PC-9 (cell line): ENCODE measurements at places on chromosomes 5 and 9. TPM values are rescaled to one million over a fixed set of nuclear protein-coding genes. Genes with fewer than 3 reads are reported as not detected.

GRCh38 chr9:10354591-10354990 lies 258.2 kb downstream of the PTPRD start:
- no peak for DNase-seq

- DNase-seq = no peak
Measured at GRCh38 chr5:33182986-33183385, 257.8 kb upstream of the TARS1 start.

DNA sequence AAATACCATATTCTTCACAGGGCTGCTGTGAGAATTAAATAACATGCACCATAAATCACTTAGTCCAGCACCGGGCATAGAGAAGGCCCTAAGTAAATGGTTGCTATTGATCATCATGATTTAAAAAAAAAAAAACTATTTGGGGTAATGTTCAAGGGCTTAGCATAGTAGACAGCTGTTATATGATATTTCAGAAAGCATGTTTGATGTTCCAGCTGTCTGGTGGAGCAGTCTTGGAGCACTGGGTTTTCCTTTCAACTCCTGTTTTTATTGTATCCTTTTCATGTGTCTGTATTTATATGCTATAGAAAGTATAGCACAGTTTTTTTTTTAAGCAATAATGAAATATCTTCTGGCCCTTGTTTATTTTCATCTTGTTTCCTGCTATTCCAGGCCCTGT lies 28.0 kb upstream of the TOMM5 start:
- no peak for DNase-seq

- no peak for DNase-seq
Measured at GRCh38 chr5:151414536-151414935, 32.9 kb upstream of the SLC36A1 start.

DNA sequence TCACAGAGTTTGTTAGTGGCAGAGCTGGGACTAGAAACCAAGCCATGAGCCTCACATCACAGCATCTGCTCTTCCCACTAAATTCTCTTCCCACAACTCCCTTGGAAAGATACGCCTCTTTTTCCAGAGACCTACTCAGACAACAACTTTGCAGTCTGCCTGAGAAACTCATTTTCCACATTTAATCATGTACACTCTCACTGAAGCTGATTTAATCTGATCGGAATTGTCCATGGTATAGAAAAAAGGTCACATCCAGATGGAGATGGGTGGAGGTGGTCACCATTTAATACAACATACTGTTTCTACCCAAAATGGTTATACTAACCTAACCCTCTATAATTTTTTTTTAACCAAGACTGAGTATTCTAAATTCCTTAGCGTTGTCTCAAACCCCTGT lies 366.2 kb downstream of the ENC1 start:
- no peak for DNase-seq

GRCh38 chr9:7549249-7549648 lies 250.3 kb downstream of the DMAC1 start:
- no peak for DNase-seq

DNA sequence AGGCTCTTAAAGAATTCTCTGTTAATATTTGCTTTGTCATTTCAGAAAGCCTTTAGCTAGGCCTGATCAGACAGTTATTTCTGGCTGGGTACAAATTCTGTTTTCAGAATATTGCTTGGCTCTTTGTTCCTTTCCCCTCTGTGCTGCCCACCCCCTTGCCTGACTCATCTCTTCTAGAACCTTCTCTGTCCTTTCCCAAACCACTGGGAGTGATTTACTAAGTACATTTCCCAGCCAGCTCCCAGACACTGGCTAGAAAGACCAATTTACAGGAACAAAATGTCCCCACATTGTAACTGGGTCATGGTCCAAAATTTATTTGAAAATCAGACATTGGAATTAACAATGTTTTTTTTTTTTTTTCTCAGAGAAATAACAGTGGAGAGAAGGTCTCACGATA lies 133.1 kb upstream of the MAP1B start:
- DNase-seq = no peak

GRCh38 chr5:143499480-143500114 lies 96.1 kb upstream of the NR3C1 start:
- DNase-seq = no peak

DNA sequence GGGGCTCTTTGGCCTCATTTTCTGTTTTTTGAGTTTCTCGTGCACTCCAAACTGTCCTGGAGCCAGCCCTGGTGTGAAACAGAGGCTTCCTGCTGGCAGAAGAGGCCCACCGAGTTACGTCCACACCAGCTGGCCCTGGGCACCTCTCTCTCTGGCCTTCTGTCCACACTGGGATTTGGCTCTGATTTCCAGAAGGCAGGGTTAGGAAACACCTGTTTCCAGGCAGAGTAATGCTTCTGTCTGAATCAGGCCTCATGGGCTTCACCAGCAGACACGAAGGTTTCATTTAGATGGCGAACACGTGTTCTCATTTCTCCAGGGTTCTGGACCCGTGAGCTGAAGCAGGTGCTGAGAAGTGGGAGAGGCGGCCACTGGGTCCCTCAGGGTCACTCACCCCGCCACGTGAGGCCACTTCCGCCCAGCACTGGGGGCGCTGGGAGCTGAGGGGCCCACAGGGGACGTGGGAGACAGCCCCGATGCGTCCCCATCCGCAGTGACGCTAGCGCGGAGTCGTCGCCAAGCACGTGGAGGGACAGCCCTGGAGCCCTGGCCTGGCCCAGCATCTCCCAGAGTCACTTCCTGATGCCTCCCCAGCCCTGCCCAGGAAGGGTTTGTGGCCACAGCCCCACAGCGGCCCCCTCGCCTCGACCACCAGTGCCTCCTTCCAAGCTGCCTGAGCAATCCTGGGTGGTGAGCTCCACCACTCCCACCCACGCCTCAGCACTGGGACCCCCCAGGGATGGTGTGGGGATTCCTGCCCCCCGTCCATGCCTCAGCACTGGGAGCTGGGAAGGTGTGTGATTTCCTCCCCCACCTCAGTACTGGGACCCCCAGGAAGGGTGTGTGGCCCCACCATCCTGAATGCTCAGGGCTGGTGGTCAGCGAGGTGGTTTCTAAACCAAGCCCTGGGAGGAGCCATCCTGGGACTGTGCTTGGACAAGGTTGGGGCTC lies 4.9 kb upstream of the LRRC14B start:
- DNase-seq = no peak

GRCh38 chr5:177361418-177362291 lies 3.9 kb downstream of the RGS14 start:
- DNase-seq = no peak

- DNase-seq = no peak
Measured at GRCh38 chr9:4746278-4747030, 5.5 kb upstream of the AK3 start.

- DNase-seq = no peak
Measured at GRCh38 chr5:156934450-156935211, 28.4 kb downstream of the TIMD4 start.

GRCh38 chr9:135419106-135419505 lies 60.5 kb upstream of the PPP1R26 start:
- DNase-seq = no peak

GRCh38 chr9:137163365-137163715 lies 6.5 kb downstream of the LRRC26 start:
- DNase-seq = no peak

DNA sequence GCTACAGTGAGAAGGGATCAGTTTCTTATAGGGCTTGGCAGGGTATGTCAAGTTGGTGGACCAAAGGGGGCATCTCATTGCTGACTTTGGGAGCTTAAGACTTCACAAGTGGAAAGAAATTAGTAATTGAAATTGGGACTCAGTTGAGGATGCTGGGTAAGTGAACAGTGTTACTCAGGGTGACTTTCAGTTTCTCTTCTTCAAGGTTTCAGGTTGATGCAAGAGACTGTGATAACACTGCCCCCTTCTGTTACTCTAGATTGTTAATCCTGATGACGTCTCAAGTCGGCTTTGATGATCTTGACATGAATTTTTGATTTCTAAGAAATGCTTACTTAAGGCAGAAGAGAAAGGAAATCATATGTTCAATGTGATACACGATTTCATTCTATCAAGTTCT lies 21.3 kb downstream of the KCTD16 start:
- no peak for DNase-seq

DNA sequence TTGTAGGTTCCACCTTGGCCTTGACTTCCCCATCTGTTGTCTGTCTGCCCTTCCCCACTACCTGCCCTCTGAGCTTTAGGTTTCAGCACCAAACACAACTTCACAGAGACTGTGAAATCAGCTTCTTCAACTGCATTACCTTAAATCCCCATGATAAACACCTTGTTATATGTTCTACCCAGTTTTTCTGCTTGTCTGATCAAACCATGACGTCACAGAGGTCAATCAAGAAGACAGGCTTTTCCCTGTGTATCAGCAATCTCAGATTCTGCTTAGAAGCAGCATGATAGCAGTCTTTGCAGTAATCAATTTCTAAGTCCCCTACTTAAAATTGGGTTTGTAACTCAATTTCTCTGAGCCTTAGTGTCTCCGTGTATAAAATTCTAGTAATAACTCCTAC lies 175.0 kb downstream of the PLK2 start:
- no peak for DNase-seq

DNA sequence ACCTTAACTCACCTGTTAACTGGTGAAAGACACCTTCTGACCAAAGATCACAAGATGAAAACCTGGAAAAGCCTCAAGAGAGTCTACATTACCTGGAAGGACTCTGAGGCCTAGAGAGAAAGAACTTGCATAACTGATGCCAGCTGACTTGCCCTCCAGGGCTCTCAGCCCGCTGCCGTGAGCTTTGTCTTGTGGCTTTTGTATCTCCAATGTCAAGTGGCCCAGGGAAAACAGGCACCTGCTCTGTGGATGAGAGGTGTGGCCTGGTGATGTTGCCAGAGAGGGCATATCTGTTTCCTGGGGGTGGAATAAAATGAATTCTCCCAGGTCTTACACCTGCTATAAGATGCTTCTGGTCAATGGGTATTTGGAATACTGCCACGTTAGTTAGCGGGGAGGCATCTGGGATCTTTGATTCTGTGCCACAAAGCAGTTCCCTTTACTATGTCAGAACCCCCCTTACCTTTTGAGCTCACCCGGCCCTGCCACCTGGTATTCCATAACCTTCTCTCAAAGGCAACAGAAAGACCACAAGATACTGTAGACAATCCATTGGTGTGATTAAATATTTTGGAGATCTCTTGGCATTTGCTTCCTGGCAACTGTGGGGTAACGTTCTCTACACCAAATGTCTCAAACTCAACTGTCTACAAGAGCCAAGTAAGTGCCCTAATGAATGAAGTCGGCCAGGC lies 54.9 kb upstream of the N4BP3 start:
- DNase-seq = no peak

GRCh38 chr9:7363777-7364477 lies 435.7 kb downstream of the DMAC1 start:
- no peak for DNase-seq

- DNase-seq = no peak
Measured at GRCh38 chr9:91746904-91747303, 203.1 kb downstream of the ROR2 start.

DNA sequence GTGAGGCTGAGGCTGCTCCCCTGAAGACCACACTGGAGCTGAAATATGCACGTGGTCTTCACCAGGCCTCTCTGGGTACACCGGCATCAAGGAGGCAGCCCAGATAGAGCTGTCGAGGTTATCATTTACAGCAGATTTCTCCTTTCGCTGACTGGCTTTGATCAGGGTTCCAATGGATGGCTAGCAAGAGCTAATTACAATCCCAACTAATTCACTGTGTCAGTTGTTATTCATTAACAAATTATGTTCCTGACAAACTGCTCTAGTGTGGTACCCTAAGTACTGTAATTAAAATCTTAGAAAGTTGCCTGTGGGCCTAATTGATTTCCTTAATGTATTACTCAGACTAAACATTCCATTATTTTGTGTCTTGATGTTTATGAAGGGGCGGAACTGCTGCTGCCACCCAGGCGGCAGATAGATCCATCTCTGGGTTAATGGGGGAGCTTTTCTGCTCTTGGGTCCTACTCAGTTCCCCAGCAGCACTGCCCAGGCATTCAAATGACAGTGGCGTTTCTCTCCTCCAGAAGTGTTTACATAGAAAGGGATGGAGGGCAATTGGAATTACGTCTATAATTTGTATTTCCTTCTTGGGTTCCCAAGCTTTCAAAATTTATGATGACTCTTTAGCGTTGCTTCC lies 71.7 kb upstream of the RAD23B start:
- no peak for DNase-seq

- DNase-seq = no peak
Measured at GRCh38 chr5:39093352-39093751, 19.2 kb upstream of the RICTOR start.

DNA sequence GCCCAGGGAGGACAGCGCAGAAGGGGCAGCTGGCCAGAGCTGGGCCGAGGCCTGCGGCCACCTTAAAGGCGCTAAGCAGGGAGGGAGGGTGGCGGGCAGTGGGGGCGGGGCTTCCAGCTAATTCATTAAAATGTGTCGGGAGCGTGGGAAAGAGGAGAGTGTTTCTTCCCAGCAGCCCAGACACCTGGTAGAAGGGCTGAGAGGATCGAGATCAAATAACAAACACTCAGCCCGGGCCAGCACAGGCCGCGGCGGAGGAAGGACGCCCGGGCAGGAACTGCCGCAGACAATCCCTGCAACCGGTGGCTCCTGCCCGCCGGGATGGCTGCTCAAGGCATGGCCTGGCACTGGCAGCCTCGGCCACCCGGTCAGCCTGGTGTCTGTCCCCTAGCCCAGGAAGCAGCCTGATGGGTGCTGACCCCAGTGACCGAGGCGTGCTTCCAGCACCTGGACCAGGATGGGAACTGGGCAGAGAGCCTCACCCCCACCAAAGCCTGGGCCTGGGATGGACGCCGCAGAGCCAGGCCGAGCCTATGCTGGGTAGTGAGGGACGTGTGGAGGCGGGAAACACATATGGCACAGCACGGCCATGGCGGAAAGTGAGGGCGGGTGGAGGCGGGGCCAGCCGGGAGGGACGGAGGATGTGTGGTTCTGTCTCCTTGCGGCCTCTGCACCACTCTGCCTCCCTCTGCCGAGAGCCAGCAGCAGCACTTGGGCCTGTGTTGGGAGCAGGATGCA lies 3.2 kb upstream of the NRARP start:
- no peak for DNase-seq

DNA sequence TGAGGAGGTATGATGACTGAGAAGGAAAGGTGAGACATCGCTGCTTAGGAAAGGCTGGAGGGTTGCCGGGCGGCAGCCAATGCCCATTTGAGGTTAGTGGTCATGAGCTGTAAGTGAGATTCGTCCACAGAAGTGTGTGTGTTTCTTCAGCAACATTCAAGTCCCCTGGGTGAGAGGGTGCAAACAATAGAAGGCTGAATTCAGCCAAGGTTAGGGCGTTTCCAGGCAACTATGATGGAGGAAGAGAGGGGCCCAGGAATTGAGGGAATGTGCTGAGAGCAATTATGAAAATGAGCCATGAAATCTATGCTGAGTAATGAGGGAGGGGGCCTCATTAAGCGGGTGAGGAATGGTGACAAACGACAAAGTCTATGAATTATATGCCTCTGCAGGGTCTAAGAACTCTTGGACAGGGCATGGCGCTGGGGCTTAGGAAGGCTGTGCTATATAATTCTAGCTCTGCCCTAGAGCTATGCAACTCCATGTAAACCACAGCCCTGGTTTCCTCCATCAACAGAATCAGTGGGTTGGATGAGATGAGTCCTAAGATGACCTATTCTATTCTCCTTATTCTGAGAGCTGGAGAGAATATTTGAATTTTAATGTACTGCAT lies 96.0 kb downstream of the SLIT3 start:
- DNase-seq = no peak

Gene NUTM2F
- 0.15 TPM in 1 of 2 replicates, not detected in the other for total RNA-seq

Gene TNFSF15
- total RNA-seq = 0.33 and 0.55 TPM in 2 replicates

Gene KCNN2
- total RNA-seq = not detected in 2 replicates

Gene MARCOL
- total RNA-seq = not detected in 2 replicates

Gene DBH
- total RNA-seq = not detected in 2 replicates

Gene CCL27
- 0.44 and 0.98 TPM in 2 replicates for total RNA-seq

Gene CDKN2A
- 282 and 404 TPM in 2 replicates for total RNA-seq

Gene AIF1L
- 85.2 and 87.3 TPM in 2 replicates for total RNA-seq

Gene OBP2B
- total RNA-seq = not detected in 2 replicates

Gene PTGDS
- total RNA-seq = 1.7 and 2.0 TPM in 2 replicates

Gene EXD3
- 23.7 and 38.5 TPM in 2 replicates for total RNA-seq

Gene DYNC2I2
- 225 and 263 TPM in 2 replicates for total RNA-seq

Gene PTGS1
- 1.8 TPM in 2 replicates for total RNA-seq

Gene LCN10
- 0.94 and 2.2 TPM in 2 replicates for total RNA-seq
